Kidney epithelial cell (primary cell): ENCODE measurements at places on chromosomes 6 and 20. TPM values are rescaled to one million over a fixed set of nuclear protein-coding genes. Genes with fewer than 3 reads are reported as not detected.

- peak; percentile 91 for DNase-seq
Observed at GRCh38 chr6:10759312-10759839, 11.8 kb downstream of the TMEM14B start.

GRCh38 chr6:79543411-79543810 lies 6.2 kb upstream of the LCA5 start:
- no peak for DNase-seq

- DNase-seq: no peak
Observed at GRCh38 chr6:21947731-21948386, 349.0 kb downstream of the PRL start.

DNA sequence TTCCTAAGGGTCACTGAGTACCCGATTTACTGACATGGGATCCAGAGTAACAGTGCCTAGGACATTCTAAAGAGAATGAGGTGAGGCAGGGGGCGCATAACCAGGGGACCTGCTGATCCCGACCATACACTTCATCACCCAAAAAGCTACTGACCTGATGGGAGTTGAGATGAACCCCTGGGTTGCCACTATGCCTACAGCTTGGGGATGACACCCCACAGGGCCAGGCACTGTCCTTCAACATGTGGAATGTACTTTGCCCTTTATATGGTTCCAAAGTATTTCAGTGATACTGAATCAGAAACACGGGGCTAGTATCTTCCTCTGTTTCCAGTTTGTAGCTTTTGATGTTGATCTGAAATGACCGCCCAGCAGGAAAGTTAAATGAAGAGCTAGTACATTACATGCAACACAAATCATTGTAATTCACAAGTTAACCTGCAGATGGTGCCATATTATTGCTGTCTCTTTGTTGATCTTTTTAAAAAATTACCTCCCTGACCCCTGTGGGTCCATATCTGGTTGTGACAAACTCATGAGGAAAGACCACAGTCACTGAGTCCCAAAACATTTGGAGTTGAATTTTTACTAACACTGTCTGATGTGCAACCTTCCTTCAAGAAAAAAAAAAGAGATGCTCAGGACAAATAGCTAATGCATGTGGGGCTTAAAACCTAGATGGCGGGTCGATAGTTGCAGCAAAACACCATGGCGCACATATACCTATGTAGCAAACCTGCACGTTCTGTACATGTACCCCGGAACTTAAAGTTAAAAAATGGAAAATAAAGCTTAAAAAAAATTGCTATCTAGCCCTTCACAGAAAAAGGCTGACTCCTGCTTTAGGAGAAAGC lies 42.7 kb upstream of the GCNT2 start:
- no peak for DNase-seq

DNA sequence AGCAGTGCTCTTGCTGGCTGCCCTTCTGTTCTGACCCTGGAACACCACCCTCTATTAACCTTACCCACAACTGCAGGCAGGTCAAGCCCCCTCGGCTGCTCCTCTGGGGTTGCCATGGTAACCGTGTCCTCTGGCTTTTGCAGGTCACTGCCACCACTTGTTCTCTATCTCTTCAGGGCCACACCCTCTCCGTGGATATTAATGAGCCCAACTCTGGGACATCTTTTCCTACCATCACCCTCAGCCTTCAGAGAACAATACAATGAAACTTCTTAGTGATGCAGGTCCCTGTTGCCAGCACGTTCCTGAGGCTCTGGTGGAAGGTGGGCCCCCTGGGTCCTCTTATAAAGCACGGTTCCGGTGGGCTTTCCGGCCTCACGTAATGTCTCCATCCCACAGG lies 30.8 kb upstream of the MICB start:
- no peak for DNase-seq

GRCh38 chr6:121285041-121285440 lies 49.2 kb downstream of the TBC1D32 start:
- DNase-seq: no peak

DNA sequence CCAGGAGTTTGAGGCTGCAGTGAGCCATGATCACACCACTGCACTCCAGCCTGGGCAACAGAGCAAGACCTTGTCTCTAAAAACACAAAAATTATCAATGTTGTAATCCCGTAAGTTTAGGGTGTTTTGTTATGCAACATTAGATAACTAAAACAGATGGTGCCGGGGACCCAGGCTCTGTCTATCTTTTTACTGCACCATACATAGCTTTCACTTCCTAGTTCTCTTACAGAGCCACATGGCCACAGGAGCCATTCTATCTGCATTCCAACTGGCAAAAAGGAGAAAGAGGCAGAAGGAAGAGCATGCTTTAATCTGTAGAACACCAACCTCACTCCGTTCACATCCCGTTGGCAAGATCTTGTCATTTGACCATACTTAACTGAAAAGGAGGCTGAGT lies 5.4 kb upstream of the TCF15 start:
- no peak for DNase-seq

DNA sequence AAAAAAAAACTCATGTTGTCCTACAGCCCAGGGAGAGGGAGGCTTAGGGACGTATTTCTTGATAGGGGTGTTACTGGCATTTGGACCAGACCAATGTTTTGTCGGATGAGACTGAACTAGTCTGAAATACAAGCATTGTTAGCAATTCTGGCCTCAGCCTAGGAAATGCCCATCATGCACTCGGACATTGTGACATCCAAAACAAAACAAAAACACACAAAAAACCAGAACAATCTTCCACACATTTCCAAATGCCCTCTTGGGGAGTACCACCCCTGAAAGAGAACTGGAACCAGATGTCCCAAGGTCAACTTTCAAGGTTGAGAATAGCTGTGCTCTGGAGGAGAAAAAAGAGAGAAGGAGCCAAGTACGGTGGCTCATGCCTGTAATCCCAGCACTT lies 299.1 kb upstream of the JARID2 start:
- no peak for DNase-seq

DNA sequence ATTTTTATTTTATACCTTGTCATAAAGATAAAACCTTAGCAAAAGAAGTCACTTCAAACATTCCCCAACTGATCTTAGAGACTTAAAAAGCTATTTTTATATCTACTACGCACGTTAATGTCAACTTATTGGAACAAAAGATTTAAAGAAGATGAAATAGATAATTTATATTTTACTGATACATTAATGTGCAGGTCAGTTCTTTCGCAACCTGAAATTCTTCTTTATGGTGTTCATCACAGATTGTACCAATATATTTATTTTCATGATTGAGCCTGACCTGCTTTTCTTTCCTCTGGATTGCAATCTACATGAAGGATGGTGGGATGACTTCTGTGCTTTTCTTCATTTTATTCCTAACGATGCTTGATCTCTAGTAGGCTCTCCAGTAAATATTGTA lies 596.3 kb downstream of the PHF3 start:
- DNase-seq: no peak

- DNase-seq: no peak
Observed at GRCh38 chr20:7853493-7853892, 86.8 kb downstream of the HAO1 start.

DNA sequence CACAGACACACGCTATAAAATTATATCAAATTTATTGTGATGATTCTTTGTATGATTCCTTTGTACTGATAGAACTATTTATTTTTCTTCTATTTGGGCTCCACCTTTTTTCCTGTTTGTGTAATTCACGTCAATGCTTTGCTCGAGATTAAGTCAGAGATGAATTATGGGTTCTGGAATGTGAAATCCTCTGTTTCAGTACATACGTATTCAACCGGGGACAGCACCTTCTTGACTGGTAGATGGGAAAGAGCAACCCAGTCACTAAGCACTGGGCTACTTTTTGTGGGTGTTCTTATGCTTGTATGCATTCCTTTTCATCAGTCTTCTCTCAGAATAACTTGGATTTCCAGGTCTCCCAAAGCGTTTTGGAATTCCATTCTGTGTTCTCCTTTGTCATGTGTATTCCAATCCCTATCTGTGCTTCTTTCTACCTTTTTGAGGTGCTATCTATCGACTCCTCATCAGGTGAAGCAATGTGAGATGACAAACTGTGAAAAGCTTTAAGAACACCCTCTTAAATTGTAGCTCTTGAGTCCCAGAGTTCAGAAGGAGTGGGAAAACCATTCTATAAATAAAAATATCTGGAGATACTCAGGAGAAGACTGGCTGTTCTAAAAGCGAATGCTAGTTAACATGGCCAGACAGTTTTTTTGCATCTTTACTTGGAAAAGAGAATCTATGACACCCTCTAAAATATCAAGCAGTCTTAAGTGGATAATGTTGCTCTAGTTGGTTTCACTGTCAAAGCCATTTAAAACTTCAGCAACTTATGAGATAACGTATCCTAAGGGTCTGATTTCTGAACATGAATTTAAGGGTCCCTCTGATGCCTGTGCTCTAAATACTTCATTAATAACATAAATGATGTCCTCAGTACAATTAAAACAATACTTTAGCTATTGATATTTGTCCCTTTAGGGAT lies 197.7 kb upstream of the PREP start:
- no peak for DNase-seq

- no peak for DNase-seq
Observed at GRCh38 chr6:39319621-39320362, 2.7 kb downstream of the KCNK16 start.

DNA sequence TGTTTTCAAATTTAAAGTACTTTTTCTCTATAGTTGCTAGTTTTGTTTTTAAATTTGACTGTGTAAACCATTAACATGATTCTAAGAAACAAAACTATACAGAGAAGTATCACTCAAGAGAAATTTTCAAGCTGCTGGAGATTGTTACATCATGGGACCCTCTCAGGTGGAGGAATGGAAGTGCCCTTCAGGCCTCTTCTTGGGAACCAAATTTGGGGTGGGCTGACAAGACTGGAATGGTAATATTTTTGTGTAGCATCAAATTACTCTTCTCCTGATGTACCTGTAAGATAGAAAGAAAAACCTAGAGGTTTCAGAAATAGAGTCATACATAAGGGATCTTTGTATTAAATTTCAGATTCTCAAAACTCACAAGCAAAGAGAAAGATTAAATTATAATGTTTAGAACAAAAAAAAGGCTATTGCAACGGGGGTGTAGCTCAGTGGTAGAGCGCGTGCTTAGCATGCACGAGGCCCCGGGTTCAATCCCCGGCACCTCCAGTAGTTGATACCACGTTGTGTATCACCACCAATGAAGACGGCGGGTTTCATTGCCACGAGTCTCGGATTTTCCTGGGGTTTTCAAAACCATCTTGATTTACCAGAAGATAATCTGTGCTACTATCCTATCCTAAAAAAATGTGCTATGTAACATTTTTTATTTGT lies 193.7 kb downstream of the GPX5 start:
- no peak for DNase-seq

DNA sequence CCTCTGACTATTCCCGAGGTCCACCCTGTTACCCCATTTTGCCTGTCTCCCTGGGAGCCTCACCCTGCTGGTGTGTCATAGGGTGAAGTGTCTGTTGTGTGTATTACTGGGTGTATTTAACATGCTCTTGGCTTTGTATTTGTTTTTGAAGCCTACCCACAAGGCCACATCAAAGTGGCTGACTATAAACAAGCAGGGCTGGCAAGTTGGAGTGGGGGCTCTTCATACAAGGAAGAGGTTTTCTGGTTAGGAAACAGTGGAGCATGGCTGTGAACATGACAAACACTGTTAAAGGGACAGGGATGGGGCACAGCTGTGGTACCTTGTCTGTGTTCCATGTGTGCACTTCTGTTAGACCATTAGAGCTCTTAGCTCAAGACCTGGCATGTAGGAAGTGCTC lies 26.3 kb downstream of the HECA start:
- peak; percentile 19 for DNase-seq

DNA sequence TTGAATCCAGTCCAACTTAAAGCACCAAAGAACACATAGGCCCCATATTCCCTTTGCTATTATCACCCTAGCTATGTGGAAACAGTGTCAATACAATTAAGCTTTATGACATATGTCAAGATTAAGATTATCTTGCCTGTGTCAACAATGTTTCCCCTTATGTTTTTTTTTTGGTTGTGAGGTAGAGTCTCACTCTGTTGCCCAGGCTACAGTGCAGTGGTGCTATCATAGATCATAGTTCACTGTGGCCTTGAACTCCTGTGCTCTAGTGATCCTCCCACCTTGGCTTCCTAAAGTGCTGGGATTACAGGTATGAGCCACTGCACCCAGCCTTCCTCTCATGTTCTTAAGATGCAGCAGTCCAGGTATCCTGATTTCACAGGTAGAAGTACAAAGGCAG lies 17.8 kb downstream of the AFG1L start:
- DNase-seq: no peak

GRCh38 chr6:169775321-169775720 lies 23.9 kb downstream of the ERMARD start:
- DNase-seq: no peak

GRCh38 chr6:30447237-30447636 lies 42.1 kb upstream of the HLA-E start:
- DNase-seq: no peak

- no peak for DNase-seq
Observed at GRCh38 chr6:7996538-7997111, 67.6 kb downstream of the BLOC1S5 start.

DNA sequence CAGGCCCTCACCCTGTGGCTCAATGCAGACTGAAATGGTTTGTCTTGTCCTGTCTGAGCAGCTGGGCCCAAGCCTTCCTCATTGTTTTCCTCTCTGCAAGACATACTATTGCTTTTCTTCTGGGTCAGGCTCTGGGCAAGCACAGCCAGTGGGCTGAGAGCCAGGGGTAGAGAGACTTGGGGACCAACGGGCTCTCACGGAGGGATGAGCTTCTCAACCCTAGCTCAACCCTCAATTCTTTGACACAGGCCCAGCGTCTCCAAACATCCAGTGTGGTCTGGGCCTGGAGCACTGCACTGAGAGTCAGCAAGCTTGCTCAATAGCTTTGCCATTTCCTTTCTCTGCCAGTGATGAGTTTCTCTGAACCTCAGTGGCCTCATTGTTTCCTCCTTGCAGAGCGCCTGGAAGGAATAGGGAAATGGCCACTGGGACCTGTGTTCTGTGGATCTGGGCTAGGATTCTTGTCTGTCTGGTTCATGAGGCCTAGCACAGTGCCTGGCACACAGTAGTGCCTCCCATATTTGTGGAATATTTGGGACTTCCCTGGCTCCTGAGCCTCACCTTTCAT lies 9.3 kb downstream of the ANGPT4 start:
- DNase-seq: no peak

DNA sequence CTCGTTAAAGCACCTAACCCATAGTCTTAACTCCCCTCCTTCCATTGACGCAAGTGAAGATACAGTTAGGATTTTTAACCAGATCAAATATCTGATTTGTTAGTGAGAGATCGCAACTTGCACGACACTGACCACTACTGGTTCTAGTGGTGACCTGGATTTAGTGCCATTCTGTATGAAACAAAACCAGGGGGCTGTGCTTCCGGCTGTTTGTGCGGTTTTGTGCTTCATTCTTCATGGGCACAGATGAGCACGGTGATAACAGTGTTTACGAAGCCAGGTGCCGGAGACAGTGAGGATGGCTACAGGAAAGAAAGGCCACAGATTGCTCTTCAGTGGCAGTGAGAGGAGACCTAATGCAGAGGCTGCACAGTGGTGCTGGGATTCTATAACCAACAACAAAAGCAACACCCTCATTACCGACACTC lies 75.5 kb downstream of the NOL4L start:
- DNase-seq: no peak

- DNase-seq: no peak
Observed at GRCh38 chr6:1075444-1075843, 236.5 kb upstream of the FOXQ1 start.

GRCh38 chr6:13718123-13718458 lies 6.5 kb upstream of the RANBP9 start:
- no peak for DNase-seq

EYS gene
- not detected in 2 replicates for total RNA-seq

IPCEF1 gene
- 0.34 and 1.0 TPM in 2 replicates for total RNA-seq

C6orf118 gene
- 0.04 and 0.68 TPM in 2 replicates for total RNA-seq
